ENCODE measurements at places on chromosomes 6 and 20.

- no peak overlapping the region for H3K27ac ChIP-seq
- no peak overlapping the region for H3K4me3 ChIP-seq
- peaks cover 5% of the 10 kb centered on the region for H3K4me1 ChIP-seq
- H3K27me3 ChIP-seq: no peaks in the 10 kb centered on the region
- H3K36me3 ChIP-seq: no peaks in the 10 kb centered on the region
- peak; percentile 63 for DNase-seq
These were observed 242.3 kb upstream of the SUPT3H start for GRCh38 chr6:45619994-45620471.

DNA sequence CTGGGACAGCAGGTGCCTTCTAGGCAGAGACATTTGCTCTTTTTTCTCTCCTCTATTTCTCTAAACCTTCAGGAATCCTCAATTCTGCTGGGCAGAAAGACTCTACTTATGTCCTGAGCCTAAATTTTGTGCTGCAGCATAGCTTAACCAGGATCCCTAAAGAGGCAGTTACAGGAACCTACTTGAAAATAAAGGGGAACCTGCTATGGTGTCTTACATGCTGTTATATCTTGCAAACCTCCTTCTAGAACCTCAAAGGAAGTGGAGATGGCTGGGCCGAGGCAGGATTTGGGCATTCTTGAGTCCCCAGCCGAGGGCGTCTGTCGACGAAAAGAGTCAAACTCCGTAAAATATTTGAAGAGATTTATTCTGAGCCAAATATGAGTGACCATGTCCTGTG, 17.1 kb upstream of the GMNN start:
- no peak overlapping the region for H3K4me3 ChIP-seq
- H3K4me1 ChIP-seq: no peaks in the 10 kb centered on the region
- no peaks in the 10 kb centered on the region for H3K27me3 ChIP-seq
- H3K36me3 ChIP-seq: no peaks in the 10 kb centered on the region

- no peaks in the 10 kb centered on the region for H3K4me1 ChIP-seq
- H3K4me3 ChIP-seq: no peak overlapping the region
- no peak overlapping the region for H3K27ac ChIP-seq
- H3K36me3 ChIP-seq: no peaks in the 10 kb centered on the region
- H3K27me3 ChIP-seq: peaks cover 3% of the 10 kb centered on the region
These were observed 16.6 kb downstream of the GJA10 start for GRCh38 chr6:89910902-89911240.

- no peak overlapping the region for H3K4me3 ChIP-seq
- peaks cover 5% of the 10 kb centered on the region for H3K4me1 ChIP-seq
- H3K27ac ChIP-seq: no peak overlapping the region
- no peaks in the 10 kb centered on the region for H3K36me3 ChIP-seq
- no peak for DNase-seq
These were observed 112.1 kb downstream of the WDR27 start for GRCh38 chr6:169589699-169590257.

DNA sequence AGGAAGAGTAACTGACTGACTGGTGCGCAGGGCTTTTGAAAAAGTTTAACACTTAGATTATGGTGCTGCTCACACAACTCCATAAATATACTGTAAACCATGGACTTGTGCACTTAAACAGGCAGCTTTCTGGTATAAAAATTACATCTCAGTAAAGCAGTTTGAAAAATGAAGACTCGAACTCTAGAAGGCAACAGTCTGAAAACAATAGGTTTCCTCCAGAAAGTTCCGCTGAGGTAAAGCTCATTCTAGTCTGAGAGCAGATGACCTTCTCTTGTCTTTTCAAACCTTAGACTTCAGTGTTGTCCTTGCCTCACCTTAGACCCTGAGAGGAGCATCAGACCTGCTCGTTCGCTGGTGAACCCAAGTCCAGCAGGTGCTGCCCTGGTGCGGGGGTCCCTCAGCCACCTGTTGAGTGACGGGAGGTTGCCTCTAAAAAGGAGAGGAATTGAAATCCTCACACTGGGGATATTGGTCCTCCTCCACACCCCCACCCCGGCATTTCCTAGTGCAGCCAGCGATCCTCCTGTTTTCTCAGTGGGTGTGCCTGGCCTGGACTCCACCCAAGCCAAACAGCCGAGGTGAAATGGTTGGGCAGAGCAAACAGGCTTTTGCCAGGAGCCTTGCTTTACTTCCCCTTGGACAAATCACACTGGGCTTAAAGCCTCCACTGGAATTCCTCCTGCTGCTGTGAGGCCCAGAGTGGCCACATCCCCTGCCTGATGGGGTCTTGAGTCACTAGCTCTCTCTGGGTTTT, 14.7 kb upstream of the PYGB start:
- no peak overlapping the region for H3K27ac ChIP-seq
- H3K4me3 ChIP-seq: no peak overlapping the region
- H3K36me3 ChIP-seq: no peaks in the 10 kb centered on the region
- H3K4me1 ChIP-seq: peaks cover 14% of the 10 kb centered on the region
- no peaks in the 10 kb centered on the region for H3K27me3 ChIP-seq

GRCh38 chr6:52417675-52418111, 2.4 kb upstream of the EFHC1 start:
- peaks cover 11% of the 10 kb centered on the region for H3K4me1 ChIP-seq
- no peaks in the 10 kb centered on the region for H3K27me3 ChIP-seq
- DNase-seq: peak; percentile 68
- H3K27ac ChIP-seq: peak overlapping the region; percentile 44
- H3K36me3 ChIP-seq: no peaks in the 10 kb centered on the region
